Breast epithelium (tissue), 4 donors: ENCODE measurements at places on chromosomes 2 and 18. TPM values are rescaled to one million over a fixed set of nuclear protein-coding genes. Genes with fewer than 3 reads are reported as not detected.

SULT1C4 gene
- total RNA-seq: 5.9 TPM

DNA sequence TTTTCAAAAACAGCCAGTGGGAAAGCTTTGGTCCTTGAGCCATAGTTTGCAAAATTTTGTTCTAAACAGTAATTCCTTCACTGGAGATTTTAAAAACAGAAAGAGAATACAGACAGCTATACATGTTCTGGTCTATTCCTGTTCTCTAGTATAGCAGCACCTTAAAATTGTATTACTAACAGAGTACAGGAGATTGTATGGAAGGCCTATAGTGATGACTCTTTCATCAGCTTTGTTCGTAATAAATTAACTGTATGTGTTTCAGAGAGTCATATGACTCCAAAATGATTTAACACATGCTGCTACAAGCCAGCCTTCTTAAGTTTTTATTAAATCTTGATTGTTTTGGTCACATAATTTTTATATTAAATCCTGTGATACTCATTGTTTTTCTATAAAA is 1124.6 kb upstream of the FAM98A start:
- H3K27me3 ChIP-seq: no peaks in the 10 kb centered on the region
- H3K36me3 ChIP-seq: no peaks in the 10 kb centered on the region
- DNase-seq: no peak
- H3K4me1 ChIP-seq: no peaks in the 10 kb centered on the region
- H3K27ac ChIP-seq: no peak overlapping the region
- H3K4me3 ChIP-seq: no peak overlapping the region

NAT8 gene
- not detected for total RNA-seq

- H3K4me1 ChIP-seq: no peaks in the 10 kb centered on the region
- no peaks in the 10 kb centered on the region for H3K36me3 ChIP-seq
- H3K27me3 ChIP-seq: no peaks in the 10 kb centered on the region
- no peak overlapping the region for H3K27ac ChIP-seq
Measured at GRCh38 chr2:12678186-12678585, 38.5 kb upstream of the TRIB2 start.

DNA sequence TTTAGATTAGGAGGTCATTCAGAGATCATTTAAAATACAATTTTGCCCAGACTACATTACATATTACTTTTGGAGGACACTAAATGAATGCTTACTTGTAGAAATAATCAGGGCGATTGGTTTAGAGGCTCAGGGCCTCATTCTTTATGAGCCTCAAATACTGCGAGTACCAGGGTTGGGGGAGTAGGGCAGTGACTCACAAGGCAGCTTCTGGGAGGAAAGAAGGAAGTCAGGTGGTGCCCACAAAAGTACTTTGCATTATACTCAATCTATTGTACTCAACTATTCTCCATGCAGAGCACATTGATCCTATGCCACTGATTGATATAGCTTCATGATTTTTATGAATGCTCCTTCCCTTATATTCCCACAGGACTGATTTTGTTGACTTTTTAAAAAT is 166.9 kb downstream of the SOCS6 start:
- H3K4me3 ChIP-seq: no peak overlapping the region
- no peak overlapping the region for H3K27ac ChIP-seq
- DNase-seq: no peak
- H3K4me1 ChIP-seq: no peaks in the 10 kb centered on the region
- peaks cover 3% of the 10 kb centered on the region for H3K27me3 ChIP-seq

CHRNA1 gene
- 8.2 TPM for total RNA-seq
